ENCODE measurements at places on chromosomes 5 and 9.

- no peak for DNase-seq
Observed at GRCh38 chr5:21802869-21803490, 1050.2 kb downstream of the CDH12 start.

GRCh38 chr5:95102080-95102479 is 182.8 kb downstream of the MCTP1 start:
- DNase-seq, result no peak

DNA sequence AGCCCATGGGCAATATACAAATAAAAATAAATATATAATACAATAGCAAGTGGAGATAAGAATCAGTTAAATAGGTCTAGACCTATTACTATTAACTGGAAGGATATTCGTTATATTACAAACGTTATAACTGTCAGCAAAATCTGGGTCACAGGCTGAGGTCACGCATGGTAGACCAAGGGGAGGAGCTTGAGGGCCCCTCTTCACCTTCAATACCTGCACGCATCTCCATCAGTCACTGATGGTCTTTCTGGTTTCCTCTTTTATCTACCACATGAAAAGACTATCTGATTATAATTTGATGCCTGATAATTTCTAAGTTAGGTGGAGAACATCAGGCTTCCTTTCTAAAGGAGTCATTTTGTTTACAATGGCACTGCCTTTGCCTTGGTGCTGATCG is 43.2 kb downstream of the MAT2B start:
- no peak for DNase-seq

GRCh38 chr5:169527066-169527465 is 56.5 kb upstream of the SPDL1 start:
- DNase-seq, result no peak

DNA sequence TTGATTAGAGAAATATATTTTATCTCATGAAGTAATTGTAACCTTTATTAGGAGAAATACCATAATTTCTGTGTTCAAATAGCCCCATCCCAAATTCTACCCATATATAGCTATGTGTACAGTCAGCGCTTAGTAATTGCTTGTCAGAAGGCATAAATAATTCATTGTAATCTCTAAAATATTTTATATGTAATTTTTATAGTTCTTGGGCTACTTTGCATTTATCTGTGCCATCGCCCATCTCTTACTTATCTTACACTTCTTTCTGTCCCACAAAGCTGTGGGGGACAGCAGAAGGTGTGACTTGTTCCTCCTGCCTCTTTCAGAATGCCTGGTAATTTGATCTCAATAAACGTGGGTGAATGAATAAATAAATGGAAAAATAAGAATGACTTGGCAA is 5.5 kb downstream of the ADAMTSL1 start:
- no peak for DNase-seq

DNA sequence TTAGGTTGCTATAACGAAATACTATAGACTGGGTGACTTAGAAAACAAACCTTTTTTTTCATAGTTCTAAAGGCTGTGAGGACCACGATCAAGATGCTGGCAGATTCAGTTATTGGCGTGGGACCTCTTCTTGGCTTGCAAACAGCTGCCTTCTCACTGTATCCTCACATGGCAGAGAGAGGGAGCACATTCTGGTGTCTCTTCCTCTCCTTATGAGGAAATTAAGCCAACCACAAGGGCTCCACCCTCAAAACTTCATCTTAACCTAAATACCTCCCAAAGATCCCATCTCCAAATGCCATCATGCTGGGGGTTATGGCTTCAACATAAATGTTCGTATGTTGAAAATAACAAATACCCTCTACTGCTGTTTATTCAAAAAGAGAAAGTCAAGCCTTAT is 197.1 kb downstream of the CEMIP2 start:
- DNase-seq, result no peak
